ENCODE measurements at places on chromosomes 4 and X.

GRCh38 chr4:156609421-156609820, 362.2 kb downstream of the PDGFC start:
- DNase-seq, result no peak
- no peaks in the 10 kb centered on the region for H3K4me1 ChIP-seq
- no peak overlapping the region for H3K4me3 ChIP-seq
- no peaks in the 10 kb centered on the region for H3K27me3 ChIP-seq

DNA sequence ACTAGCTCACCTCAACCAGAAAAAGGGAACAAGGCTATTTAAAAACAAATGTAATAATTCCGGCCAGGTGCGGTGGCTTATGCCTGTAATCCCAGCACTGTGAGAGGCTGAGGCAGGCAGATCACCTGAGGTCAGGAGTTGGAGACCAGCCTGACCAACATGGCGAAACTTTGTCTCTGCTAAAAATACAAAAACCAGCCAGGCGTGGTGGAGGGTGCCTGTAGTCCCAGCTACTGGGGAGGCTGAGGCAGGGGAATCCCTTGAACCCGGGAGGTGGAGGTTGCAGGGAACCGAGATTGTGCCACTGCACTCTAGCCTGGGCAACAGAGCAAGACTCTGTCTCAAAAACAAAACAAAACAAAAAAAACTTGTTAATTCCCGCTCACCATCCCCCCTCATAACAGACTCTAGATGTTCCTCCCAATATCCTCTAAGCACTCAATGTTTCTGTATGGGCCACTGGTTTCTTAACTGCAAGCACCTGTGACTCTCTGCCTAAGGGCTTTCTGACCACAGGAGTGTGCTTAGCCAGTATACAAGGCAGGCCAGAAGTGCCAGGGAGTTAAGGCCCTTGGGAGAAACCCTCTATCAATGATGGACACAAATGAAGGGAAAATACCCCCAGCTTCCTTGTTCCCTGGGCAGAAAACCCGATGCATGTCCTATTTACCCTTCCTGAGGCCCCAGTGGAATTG, 21.0 kb upstream of the THOC2 start:
- H3K27ac ChIP-seq, result no peak overlapping the region
- no peaks in the 10 kb centered on the region for H3K36me3 ChIP-seq
- H3K27me3 ChIP-seq, result no peaks in the 10 kb centered on the region
- H3K4me3 ChIP-seq, result no peak overlapping the region
- DNase-seq, result no peak

- no peak overlapping the region for H3K27ac ChIP-seq
- H3K27me3 ChIP-seq, result no peaks in the 10 kb centered on the region
- no peak for DNase-seq
- no peak overlapping the region for H3K4me3 ChIP-seq
- H3K36me3 ChIP-seq, result no peaks in the 10 kb centered on the region
Measured at GRCh38 chr4:185912779-185913178, 100.8 kb upstream of the SORBS2 start.

- H3K27ac ChIP-seq, result no peak overlapping the region
- peaks cover 6% of the 10 kb centered on the region for H3K27me3 ChIP-seq
- no peak for DNase-seq
- H3K36me3 ChIP-seq, result no peaks in the 10 kb centered on the region
Measured at GRCh38 chr4:182748949-182749348, 168.2 kb downstream of the DCTD start.

DNA sequence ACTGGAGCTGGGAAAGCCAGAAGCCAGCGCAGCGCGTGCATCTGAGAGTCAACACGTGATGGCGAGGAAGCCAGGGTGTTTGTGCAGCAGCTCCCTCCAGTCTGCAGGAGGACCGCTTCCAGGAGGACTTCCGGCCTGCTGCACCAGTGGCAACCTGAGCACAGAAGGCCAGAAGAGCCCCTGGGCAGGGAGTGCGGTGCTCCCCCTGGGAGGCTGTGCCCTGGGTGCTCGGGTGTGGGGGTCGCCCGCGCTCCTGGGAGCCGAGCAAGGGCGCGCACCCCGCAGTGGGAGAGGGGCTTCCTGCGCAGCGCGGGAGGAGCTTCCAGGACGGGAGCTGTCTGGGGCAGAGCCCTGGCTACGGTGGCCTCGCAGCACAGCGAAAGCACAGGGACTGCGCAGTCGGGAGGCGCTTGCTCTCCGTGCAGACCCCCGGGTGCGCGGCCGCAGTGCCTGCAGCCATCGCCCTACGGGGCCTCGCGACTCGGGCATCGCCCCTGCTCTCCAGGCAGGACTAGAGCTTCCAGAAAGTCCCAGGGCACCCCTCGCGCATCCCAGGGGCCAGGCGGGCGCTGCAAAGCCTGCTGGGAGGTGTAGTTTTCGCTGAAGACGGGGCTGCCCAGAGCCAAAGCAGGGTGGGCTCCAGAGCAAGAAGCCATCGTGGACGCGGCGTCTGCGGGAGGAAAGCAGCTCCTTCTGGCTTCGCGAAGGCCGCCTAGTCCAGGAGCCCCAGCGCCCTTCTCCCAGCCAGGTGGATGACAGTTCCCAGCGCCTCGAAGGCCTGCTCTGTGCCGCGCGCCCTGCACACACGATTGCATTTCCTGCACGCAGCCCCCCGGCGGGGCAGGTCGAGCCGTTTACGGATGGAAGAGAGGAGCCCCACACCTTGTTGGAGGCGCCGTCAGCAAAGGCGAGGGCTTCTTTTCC, 24.1 kb upstream of the WFS1 start:
- no peak for DNase-seq
- peaks cover 10% of the 10 kb centered on the region for H3K4me1 ChIP-seq
- no peaks in the 10 kb centered on the region for H3K36me3 ChIP-seq

- no peak overlapping the region for H3K27ac ChIP-seq
- no peaks in the 10 kb centered on the region for H3K27me3 ChIP-seq
- no peaks in the 10 kb centered on the region for H3K4me1 ChIP-seq
- no peaks in the 10 kb centered on the region for H3K36me3 ChIP-seq
Measured at GRCh38 chrX:24561121-24561520, 86.0 kb downstream of the PCYT1B start.

- H3K27me3 ChIP-seq, result no peaks in the 10 kb centered on the region
- H3K36me3 ChIP-seq, result peaks cover 51% of the 10 kb centered on the region
- peaks cover 63% of the 10 kb centered on the region for H3K4me1 ChIP-seq
- H3K27ac ChIP-seq, result peak overlapping the region; percentile 32
Measured at GRCh38 chr4:6703786-6704185, 5.9 kb downstream of the MRFAP1L1 start.

DNA sequence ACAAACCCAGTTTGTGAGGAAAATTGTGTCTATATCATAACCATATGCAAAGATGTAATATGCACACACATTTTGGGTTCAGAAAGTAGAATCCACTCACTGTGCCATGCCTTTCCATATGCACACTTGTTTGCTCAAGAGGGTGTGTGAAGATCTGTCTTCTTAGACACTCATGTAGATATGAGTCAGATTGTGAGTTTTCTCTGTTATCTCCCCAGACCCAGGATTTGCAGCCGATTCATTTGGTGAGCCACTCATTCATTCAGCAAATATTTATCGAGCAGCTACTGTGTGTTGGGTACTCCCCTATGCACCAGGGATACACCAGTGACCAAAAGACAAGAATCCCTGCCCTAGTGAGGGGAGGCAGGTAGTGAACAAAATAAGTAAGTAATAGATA, 81.5 kb downstream of the CLCN5 start:
- no peak for DNase-seq
- no peaks in the 10 kb centered on the region for H3K36me3 ChIP-seq
- H3K4me1 ChIP-seq, result no peaks in the 10 kb centered on the region
- no peaks in the 10 kb centered on the region for H3K27me3 ChIP-seq
- H3K4me3 ChIP-seq, result no peak overlapping the region
- H3K27ac ChIP-seq, result no peak overlapping the region

GRCh38 chr4:180434131-180434895, 1808.9 kb upstream of the TENM3 start:
- no peak overlapping the region for H3K4me3 ChIP-seq
- DNase-seq, result no peak
- no peaks in the 10 kb centered on the region for H3K36me3 ChIP-seq
- H3K27me3 ChIP-seq, result no peaks in the 10 kb centered on the region
- no peak overlapping the region for H3K27ac ChIP-seq

DNA sequence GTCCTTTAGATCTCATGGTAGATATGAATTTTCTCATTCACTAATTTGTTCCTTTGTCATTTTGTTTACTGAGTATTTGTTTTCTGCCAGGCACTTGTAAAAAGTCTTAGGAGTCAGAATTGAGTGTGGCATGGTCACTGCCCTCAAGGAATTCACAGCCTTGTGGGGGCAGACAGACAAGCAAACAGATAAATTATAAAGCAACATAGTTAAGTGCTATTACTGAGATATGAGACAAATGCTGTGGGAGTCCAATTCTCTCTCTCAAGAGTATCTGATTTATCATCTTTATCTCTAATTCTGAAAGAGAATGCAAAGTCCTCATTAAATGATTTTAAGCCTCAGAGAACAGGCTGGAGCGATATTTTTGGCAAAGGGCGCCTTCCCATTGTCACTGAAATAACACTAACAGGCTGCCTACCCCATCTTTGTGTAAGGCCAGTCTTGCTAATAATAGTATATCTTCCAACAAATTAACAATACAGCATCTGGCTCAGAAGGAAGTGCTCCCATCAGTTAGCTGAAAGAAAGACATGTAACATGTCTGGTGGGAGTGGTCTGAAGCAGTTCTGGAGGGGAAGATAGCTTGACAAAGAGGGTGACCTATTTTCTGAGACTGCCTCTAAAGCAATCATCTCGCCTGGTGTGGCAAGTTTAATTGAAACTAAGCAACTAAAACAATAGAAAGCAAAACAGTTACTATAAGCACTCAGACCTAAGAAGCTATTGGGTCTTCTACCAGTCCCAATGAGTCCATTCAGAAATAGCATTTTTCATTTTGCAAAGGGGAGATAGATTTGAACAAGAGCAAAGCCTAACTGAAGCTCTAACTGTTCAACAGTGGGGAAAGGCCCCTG, 61.5 kb upstream of the AMOT start:
- H3K27ac ChIP-seq, result no peak overlapping the region
- H3K36me3 ChIP-seq, result no peaks in the 10 kb centered on the region
- no peaks in the 10 kb centered on the region for H3K27me3 ChIP-seq
- H3K4me3 ChIP-seq, result no peak overlapping the region

DNA sequence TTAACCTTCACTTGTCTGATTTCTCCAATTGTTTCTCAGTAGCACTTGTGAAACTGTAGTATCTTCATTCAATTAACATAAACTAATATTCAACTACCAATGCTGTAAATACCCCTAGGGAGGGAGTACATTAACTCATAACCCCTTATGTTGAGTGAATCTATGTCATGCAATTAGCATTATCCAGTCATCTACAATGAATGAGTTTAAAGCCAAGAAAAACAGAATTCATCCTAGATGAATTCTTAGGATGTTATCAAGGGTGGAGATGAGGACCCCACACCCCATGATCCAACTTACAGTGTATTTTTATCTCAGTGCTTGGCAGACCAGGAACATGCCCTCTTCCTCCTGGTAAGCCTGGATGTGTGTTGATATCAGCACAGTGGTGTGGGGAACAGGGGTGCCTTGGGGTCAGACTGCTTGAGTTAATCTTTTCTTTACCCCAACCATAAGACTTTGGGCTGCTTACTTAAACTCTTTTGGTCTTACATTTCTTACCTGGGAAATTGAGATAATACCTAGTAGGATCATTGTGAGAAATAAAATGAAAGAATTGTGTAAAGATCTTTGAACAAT, 62.1 kb upstream of the SCOC start:
- no peaks in the 10 kb centered on the region for H3K4me1 ChIP-seq
- H3K27ac ChIP-seq, result no peak overlapping the region
- no peak for DNase-seq
- H3K4me3 ChIP-seq, result no peak overlapping the region
- peaks cover 9% of the 10 kb centered on the region for H3K27me3 ChIP-seq

DNA sequence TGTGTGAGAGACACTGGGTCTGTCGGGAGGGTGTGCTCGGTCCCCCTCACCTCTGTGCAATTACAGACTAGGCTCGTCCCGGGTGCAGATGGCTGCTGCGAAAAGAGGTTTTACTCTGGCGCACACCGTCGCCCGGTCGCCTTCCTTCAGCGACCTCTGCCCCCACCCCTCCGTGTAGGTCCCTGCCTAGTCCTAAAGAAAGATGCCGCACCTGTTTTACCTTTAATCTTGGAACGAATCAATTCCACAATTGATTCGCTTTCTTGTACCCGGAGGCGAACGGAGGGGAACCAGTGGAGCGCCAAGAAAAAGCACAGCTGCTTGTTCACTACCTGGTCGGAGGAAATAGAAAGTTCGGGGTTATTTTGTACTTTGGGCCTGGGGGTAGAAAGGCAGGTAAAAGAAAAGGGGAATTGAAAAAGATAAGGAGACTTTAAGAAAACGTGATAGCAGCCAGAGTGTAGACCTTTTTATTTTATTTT, 1.2 kb downstream of the NPNT start:
- H3K4me3 ChIP-seq, result peak overlapping the region; percentile 73
- H3K36me3 ChIP-seq, result no peaks in the 10 kb centered on the region
- H3K27ac ChIP-seq, result no peak overlapping the region
- no peak for DNase-seq
- H3K4me1 ChIP-seq, result no peaks in the 10 kb centered on the region
- H3K27me3 ChIP-seq, result peaks cover 61% of the 10 kb centered on the region

GRCh38 chrX:123093792-123094191, 90.3 kb upstream of the GRIA3 start:
- H3K4me3 ChIP-seq, result no peak overlapping the region
- no peaks in the 10 kb centered on the region for H3K4me1 ChIP-seq
- H3K27ac ChIP-seq, result no peak overlapping the region
- H3K27me3 ChIP-seq, result no peaks in the 10 kb centered on the region
- no peaks in the 10 kb centered on the region for H3K36me3 ChIP-seq
- DNase-seq, result no peak

- DNase-seq, result peak; percentile 6
- H3K27ac ChIP-seq, result peak overlapping the region; percentile 85
- peak overlapping the region; percentile 94 for H3K4me3 ChIP-seq
- peaks cover 24% of the 10 kb centered on the region for H3K4me1 ChIP-seq
Measured at GRCh38 chr4:25913056-25913850, 767 bp upstream of the SMIM20 start.

All from activated T-helper 1 cell treated with anti-CD3 and anti-CD28 coated beads, Interleukin-12 subunit alpha, Interleukin-12 subunit beta, Interleukin-2, Interleukin-4 antibody, amounts not matched to agents 30 ng/mL and 10 ng/mL and 1 ng/mL, durations not matched to agents 14 hours and 24 hours and 36 hours (primary cell).